Vagina (tissue), 2 donors: ENCODE measurements at places on chromosomes 1 and 21.

- no peak for DNase-seq
These were observed 81.4 kb downstream of the NENF start for GRCh38 chr1:212514056-212514614.

GRCh38 chr1:247173431-247173830, 1.6 kb upstream of the ZNF124 start:
- no peak for DNase-seq

DNA sequence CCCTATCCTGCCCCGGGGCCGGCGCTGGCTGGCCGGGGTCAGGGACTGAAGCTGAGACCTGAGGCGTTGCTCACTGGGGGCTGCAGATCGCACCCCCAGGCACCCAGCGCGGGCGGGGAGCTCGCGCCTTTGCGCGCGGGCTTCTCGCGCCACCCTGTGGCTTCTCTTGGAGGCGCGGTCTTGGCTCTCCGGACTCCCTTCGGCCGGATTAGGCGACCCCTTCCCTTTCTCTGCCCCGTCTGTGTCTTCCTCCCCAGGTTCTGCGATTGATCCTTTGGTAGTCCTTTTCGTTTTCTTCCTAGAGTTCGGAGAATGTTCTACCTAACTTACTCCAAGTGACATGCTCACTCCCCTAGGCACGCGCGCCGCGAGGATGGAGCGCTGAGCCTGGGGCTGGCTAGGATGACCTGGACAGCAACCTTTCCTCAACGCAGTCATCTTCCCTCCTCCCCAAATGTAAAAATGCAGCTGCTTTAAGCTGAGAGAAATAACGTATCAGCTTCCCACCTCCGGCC, 495 bp upstream of the NTRK1 start:
- DNase-seq = no peak

GRCh38 chr1:102434421-102434820, 437.7 kb upstream of the OLFM3 start:
- DNase-seq = no peak
